T follicular helper cell (primary cell): ENCODE measurements at places on chromosomes 12 and 14.

- DNase-seq = no peak
These were observed 2.6 kb downstream of the WNK1 start for GRCh38 chr12:754851-755562.

- no peak for DNase-seq
These were observed 1170.7 kb downstream of the FSCB start for GRCh38 chr14:43336351-43336750.

GRCh38 chr12:102023343-102023930 lies 38.4 kb downstream of the WASHC3 start:
- DNase-seq = no peak

DNA sequence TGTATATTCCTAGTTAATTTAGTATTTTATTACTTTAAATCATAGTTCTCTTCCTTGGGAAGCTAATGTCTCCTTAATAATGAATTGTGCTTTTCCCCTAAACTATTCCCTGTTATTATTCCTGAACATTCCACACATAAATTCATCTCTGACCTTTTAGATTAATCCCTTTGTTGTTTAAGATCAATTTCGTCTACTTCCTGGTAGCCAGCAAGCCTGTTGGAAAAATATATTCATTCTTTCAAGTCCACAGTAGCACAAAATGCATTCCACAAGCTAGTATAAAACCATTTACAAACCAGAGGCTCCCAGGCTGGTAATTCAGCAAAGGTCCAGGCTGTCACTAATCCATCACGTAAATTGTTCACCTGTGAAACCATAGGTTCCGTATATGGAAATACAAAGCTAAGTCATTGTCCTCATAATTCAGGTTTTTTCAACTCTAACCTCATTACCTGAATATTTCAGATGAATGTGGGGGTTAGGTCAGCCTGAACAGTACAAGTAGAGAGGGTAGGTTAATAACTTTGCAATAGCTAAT lies 232.7 kb downstream of the SEC23A start:
- DNase-seq = no peak
